ENCODE measurements at places on chromosomes 2 and 18. TPM values are rescaled to one million over a fixed set of nuclear protein-coding genes. Genes with fewer than 3 reads are reported as not detected.

FKBP1B gene
- total RNA-seq, result 9.3 TPM

TTC27 gene
- total RNA-seq, result 13.1 TPM

ALPP gene
- total RNA-seq, result not detected

PSMA8 gene
- not detected for total RNA-seq

ATG4B gene
- total RNA-seq, result 30.8 TPM

ALKAL2 gene
- not detected for total RNA-seq

CRYBA2 gene
- not detected for total RNA-seq

SLC40A1 gene
- total RNA-seq, result 5.0 TPM

STEAP3 gene
- 8.6 TPM for total RNA-seq

NHEJ1 gene
- 14.9 TPM for total RNA-seq

CHRND gene
- not detected for total RNA-seq

CGREF1 gene
- 2.3 TPM for total RNA-seq

CCDC150 gene
- 14.6 TPM for total RNA-seq

All from bladder microvascular endothelial cell (primary cell).